ENCODE measurements at places on chromosomes 1 and 21.

GRCh38 chr1:12593621-12594066 is 24.4 kb downstream of the DHRS3 start:
- no peak for DNase-seq

- DNase-seq: no peak
Observed at GRCh38 chr1:21100481-21100921, 76.2 kb downstream of the EIF4G3 start.

DNA sequence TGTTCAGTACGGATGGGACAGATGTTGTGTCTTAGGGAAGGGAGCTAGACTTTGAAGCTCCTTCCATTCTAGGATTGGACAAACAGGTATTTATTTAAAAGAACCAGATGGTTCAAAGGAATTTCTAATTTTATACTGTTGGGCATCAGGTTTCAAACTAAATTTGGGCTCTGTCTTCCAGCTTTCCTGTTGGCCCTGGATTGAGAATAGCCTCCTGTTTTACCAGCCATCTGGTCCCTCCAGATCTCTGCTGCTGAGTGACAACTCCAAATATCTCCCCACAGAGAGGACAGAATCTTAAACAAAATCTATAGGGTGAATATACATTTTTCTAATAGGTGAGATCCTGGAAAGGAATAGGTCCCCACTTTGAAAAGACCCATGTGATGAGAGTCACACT is 52.5 kb upstream of the CNIH3 start:
- DNase-seq: no peak

DNA sequence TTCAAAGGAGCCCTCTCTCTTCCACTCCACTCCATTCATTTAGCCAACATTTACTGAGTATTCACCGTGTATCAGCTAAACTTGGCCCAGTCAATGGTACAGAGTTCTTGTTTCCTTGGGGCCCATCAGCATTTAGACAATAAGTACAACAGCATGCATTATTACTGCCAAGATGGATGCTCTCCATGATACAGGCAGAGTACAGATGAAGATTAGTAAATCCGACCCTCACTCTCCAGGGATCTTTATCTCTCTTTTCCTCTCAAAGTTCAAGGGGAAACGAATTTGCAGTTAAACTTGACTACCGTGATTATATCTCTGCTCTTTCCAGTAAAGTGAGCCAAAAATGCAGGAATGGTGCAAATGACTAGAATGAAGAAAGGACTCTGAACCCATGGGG is 184.6 kb upstream of the DUSP10 start:
- no peak for DNase-seq

GRCh38 chr1:158199849-158200248 is 19.2 kb downstream of the CD1D start:
- no peak for DNase-seq

DNA sequence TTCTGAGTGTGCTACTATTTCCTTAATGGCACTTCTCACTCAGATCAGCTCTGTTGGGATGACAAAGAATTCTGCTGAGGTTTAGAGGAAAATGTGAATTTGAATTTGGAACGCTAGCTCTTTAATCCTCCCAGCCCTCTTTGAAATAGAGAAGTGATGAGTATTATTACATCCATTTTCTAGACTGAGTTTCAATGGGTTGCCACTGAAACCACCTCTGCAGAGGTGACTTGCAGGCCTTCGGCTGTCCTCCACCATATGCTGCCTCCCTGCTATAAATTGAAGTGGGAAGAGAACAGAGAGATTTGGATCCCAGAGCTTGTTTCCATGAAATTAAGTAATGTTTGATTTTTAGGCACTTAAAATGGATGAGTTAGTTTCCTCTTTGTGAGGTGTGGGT is 363.2 kb upstream of the SNX7 start:
- no peak for DNase-seq

GRCh38 chr1:115977499-115978258 is 1.4 kb downstream of the SLC22A15 start:
- no peak for DNase-seq

- DNase-seq: no peak
Observed at GRCh38 chr1:111332190-111332589, 41.5 kb downstream of the CHIA start.

DNA sequence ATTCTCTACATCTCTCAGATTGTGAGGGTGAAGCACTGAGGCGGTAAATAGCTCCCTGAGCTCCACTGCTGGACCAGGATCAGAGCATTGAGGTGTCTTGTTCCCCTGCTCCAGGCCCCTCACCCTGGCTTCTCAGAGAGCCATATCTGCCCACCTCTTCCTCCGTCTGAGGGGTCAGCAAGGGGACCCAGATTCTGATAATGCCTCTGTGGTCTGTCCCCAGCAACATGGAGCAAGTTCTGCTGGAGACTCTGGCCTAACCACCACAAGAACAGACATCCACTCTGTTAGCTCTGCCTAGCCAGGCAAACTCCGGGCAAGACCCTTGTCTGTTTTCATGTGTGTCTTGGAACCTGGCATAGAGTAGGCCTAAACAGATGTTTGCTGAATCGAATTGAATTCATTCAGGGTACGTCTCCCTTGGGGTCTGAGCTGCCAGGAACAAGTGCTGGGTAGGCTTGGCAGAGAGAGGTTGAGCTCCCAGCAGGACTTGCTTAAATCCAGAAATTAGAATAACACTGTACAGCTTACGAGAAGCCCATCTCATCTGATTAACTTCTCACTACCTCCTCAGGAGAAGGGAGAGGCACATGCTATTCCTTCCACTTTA is 2.3 kb downstream of the TRAF5 start:
- no peak for DNase-seq

- DNase-seq: no peak
Observed at GRCh38 chr1:112060261-112060660, 70.8 kb upstream of the KCND3 start.

- no peak for DNase-seq
Observed at GRCh38 chr1:45141247-45142003, 65.0 kb downstream of the ZSWIM5 start.

- no peak for DNase-seq
Observed at GRCh38 chr1:202505356-202505755, 156.9 kb downstream of the PPP1R12B start.

- DNase-seq: no peak
Observed at GRCh38 chr1:187264995-187265602, 436.4 kb downstream of the PLA2G4A start.
